ENCODE measurements at places on chromosomes 12 and 14.

- DNase-seq = peak; percentile 79
Observed at GRCh38 chr12:88472775-88473174, 107.5 kb downstream of the KITLG start.

DNA sequence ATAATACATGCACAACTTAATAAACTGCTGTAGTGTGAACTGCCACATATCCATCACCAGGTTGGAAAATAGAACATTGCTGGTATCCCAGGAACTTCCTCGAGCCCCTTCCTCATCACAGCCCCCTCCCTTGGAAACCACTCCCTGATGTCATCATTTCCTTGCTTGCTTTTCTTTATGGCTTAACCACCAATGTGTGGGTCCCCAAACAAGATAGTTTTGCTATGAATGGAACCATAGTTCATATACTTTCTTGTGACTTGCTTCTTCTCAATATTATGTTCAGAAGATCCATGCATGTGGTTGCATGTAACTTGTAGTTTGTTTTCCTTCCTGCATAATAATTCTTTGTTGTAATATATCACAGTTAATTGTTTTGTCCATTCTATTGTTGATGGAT lies 8.9 kb upstream of the WNT5B start:
- DNase-seq = no peak

DNA sequence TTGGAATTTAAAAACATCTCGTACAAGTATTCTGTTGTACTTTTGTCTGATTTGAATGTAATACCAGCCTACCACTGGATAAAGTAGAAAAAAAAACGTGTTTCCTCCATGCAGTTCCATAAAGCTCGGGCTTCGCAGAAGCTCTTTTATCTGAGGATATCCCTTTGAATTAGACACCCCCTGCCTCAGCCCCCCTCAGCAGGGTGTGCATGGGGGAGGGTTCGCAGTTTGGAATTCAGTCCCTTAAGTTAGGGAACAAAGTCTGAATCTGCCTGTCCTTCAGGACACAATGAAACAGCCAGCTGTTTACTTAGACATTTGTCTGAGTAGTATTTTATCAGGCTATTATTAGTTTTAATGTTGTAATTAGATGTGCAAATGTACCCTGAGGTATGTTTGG lies 234.0 kb upstream of the CAND1 start:
- no peak for DNase-seq

- no peak for DNase-seq
Observed at GRCh38 chr14:95044463-95045105, 112.7 kb downstream of the DICER1 start.

- peak; percentile 27 for DNase-seq
Observed at GRCh38 chr12:89882050-89882449, 173.4 kb upstream of the ATP2B1 start.

- DNase-seq = no peak
Observed at GRCh38 chr12:54977857-54978256, 6.7 kb downstream of the TESPA1 start.

GRCh38 chr14:33484264-33484663 lies 466.6 kb downstream of the EGLN3 start:
- DNase-seq = peak; percentile 24

DNA sequence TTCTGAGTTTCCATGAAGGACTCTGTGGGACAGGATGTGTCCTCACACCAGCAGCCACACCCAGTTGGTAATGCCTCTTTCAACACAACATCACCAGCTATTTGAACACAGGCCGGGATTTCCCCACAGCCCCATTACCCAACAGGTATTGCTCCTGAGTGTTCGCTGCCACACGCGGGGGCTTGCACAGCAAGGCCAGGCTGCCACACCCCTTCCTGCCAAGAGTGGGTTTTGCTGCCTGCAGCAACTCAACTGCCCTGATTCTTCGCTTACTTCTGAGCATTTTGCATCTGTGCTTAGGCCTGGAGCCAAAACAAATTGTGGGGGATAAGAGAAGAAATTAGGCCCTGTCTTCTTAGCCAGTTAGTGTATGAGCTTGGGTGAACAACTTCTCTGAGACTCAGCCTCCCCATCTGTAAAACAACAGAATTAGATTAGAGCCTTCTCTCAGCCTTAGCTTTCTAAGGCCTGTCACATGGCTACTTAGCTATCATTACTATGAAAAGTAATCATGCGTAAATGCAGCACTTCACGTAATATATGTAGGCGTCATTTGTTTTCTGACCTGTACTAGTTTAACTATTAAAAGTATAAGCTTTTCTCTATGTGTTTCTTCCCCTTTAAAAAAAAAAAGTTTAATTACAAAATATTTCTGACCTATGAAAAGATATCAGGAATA lies 20.0 kb downstream of the CKAP4 start:
- peak; percentile 77 for DNase-seq

Data from cardiac fibroblast (primary cell).